Natural killer cell treated with Interleukin-12 subunit alpha and Interleukin-12 subunit beta and Interleukin-15 and Interleukin-18, amount 100 ng/mL, for 72 hours (primary cell): ENCODE measurements at places on chromosomes 4 and X. TPM values are rescaled to one million over a fixed set of nuclear protein-coding genes. Genes with fewer than 3 reads are reported as not detected.

- DNase-seq = no peak
Observed at GRCh38 chr4:77710059-77710458, 104.4 kb downstream of the CXCL13 start.

- DNase-seq = no peak
Observed at GRCh38 chr4:177271915-177272766, 37.5 kb upstream of the NEIL3 start.

DNA sequence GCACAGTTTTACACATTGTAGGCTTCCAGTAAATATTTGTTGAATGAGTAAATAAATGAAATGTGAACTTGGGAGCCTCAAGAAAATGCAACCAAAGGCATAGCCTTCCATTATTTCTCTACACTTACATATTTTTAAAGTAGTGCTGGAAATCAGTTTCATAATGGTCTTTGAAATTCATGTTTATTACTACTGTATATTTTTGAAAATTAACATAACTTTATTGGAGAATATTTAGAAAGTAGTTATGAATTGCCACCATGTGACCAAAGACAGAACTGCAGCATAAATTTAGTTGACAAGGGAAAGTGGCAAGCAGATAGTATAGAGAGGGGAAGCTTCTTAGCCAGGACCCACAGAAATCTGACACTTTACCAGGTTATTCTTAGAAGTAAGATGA lies 6.4 kb downstream of the TCEAL8 start:
- DNase-seq = no peak

- no peak for DNase-seq
Observed at GRCh38 chrX:29662101-29662500, 553.3 kb upstream of the MAGEB2 start.

DNA sequence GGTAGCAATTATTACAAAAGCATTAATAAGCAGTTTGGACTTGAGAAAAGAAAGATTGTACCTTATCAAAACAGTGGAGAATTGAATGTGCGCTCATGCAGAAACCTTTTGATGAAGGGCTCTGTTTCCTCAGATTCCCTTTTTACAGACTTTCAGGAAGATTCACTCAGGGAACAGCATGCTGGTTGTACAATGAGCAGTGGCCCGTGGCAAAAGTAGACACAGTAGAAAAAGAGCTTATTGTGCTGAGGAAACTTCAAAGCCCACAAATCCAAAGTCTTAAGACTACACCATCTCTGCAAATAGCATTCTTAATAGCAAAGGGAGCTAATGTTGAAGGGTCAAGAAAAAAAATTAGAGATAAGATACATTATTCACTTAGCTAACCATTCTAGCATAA lies 858.9 kb downstream of the PDHA2 start:
- no peak for DNase-seq

DNA sequence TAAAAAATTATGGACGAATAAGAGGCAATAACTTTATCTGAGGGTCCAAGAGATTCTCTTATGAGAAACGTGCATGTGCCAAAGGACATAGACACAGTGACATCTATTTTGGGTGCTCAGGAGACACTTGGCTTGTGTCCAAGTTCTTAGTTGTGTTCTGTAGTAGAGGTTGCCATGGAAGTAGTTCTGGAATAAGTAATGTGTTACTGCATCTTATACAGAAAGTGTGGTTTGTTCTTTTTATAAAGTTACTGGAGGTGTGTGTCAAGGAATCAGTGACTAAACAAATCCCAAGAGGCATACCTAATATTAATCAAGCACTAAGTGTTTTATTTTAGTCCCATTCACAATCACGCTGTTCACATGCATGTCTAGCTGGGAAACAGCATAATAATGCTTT lies 305.7 kb downstream of the ARHGAP24 start:
- no peak for DNase-seq

Gene NCAPG
- 32.6 TPM for total RNA-seq

Gene MAB21L2
- not detected for total RNA-seq
